Glutamatergic neuron (in vitro differentiated cells): ENCODE measurements at places on chromosomes 2 and 18. TPM values are rescaled to one million over a fixed set of nuclear protein-coding genes. Genes with fewer than 3 reads are reported as not detected.
A peak's percentile ranks its signal among the peaks of the same experiment; 100 is the strongest.

- H3K27me3 ChIP-seq: peaks cover 4% of the 10 kb centered on the region
- no peak for DNase-seq
- H3K4me1 ChIP-seq: peaks cover 44% of the 10 kb centered on the region
Observed at GRCh38 chr2:26616706-26617587, 24.2 kb downstream of the CIB4 start.

DNA sequence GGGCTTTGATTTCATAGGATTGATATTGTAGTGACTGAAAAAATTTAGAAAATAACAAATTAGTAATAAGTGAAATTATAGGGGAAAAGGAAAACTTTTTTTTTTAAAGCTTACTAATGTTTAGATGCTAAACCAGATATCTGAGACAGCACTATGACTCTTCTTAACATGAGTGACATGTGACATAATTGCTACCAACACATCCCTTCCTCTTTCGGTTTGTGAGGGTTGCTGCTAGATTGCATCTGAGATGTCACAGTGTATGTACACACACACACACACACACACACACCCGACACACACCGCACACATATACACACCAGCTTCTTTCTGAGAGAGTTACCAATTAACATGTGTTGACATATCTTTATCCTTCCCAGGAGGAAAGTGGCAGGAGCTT is 18.0 kb downstream of the RAPGEF4 start:
- no peak overlapping the region for H3K4me3 ChIP-seq
- no peak overlapping the region for H3K27ac ChIP-seq
- no peak for DNase-seq
- peaks cover 2% of the 10 kb centered on the region for H3K27me3 ChIP-seq
- no peaks in the 10 kb centered on the region for H3K4me1 ChIP-seq

DNA sequence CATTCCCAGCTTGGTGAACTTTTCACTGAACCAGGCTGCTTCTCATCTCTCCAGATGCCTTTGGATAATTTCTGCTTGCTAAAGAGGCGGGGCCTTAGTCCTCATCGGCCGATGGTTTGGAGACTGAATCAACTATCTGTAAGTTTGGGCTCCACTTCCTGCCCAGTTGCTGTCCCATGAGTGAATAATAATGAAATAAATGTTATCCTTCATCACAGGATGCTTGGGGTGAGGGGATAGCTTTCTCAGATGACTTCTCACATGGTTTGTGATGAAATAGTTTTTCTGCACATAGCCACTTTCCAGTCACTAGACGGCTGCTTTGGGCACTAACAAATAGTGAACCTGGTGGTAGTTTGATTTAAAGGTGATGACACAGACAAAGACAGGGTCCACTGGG is 376.6 kb upstream of the TRIB2 start:
- H3K4me1 ChIP-seq: no peaks in the 10 kb centered on the region
- no peak overlapping the region for H3K27ac ChIP-seq
- H3K27me3 ChIP-seq: no peaks in the 10 kb centered on the region
- no peak for DNase-seq
- H3K4me3 ChIP-seq: no peak overlapping the region
- H3K36me3 ChIP-seq: no peaks in the 10 kb centered on the region

DNA sequence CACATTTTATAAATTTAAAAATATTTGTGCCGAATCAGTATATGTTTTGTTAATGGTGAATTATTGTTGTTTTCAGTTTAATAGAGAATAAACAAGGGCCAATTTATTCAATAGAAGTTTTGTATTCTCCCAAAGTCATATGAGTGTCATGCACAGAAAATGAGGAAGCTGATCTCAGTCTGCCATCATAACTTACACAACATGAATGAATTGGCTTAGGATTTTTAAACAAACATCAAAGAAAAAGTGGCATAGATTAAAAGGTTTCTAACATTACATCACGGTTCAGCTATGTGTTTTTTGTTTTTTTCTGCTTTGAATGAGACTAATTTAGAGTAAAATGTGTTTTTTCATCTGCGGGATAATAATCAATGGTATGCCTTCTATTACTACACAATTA is 123.4 kb upstream of the CTNNA2 start:
- no peak for DNase-seq
- peaks cover 5% of the 10 kb centered on the region for H3K4me1 ChIP-seq
- H3K27me3 ChIP-seq: no peaks in the 10 kb centered on the region
- no peak overlapping the region for H3K4me3 ChIP-seq
- H3K36me3 ChIP-seq: no peaks in the 10 kb centered on the region

DNA sequence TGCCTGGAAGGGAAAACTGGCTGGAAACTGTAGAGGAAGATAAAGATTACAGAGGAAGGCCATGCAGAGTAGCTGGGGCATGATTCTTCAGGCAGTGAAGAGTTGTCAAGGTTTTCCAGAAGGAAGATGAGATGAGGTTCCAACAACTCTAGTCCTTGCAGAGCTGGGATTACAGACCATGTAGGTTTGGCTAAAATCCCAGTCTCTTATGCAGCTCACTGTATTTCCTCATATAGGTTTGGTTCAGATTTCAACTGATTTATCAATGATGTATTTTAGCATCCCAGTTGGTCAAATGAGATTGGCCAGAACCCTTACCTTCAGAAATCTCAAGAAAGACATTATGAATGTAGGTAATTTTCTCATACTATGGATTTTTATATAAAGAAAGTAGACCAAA is 16.4 kb downstream of the FAP start:
- H3K36me3 ChIP-seq: no peaks in the 10 kb centered on the region
- no peak overlapping the region for H3K4me3 ChIP-seq

GRCh38 chr2:133972786-133973185 is 281.1 kb upstream of the MGAT5 start:
- no peaks in the 10 kb centered on the region for H3K36me3 ChIP-seq
- DNase-seq: no peak
- H3K4me1 ChIP-seq: no peaks in the 10 kb centered on the region
- H3K4me3 ChIP-seq: no peak overlapping the region
- H3K27ac ChIP-seq: no peak overlapping the region
- H3K27me3 ChIP-seq: no peaks in the 10 kb centered on the region

DNA sequence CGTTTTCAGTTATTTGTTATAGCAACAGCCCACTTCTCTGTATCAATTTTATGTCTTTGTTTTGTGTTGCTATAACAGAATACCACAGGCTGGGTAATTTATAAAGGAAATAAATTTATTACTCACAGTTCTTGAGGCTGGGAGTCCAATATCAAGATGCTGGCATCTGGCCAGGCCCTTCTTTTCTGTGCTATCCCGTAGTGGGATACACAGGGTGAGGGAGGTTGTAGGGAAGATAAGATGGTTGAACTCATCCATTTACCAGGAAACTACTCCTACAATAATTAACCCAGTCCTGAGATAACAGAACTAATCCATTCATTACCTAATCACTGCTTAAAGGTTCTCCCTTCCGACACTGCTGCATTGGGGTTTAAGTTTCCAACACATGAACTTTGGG is 220.7 kb downstream of the TPGS2 start:
- H3K4me3 ChIP-seq: no peak overlapping the region
- H3K27me3 ChIP-seq: no peaks in the 10 kb centered on the region
- no peak for DNase-seq
- no peak overlapping the region for H3K27ac ChIP-seq
- no peaks in the 10 kb centered on the region for H3K4me1 ChIP-seq
- no peaks in the 10 kb centered on the region for H3K36me3 ChIP-seq

GRCh38 chr2:105257981-105258380 is 16.4 kb downstream of the GPR45 start:
- DNase-seq: no peak
- no peaks in the 10 kb centered on the region for H3K36me3 ChIP-seq
- no peak overlapping the region for H3K4me3 ChIP-seq
- H3K27ac ChIP-seq: no peak overlapping the region
- peaks cover 4% of the 10 kb centered on the region for H3K4me1 ChIP-seq
- peaks cover 2% of the 10 kb centered on the region for H3K27me3 ChIP-seq

DNA sequence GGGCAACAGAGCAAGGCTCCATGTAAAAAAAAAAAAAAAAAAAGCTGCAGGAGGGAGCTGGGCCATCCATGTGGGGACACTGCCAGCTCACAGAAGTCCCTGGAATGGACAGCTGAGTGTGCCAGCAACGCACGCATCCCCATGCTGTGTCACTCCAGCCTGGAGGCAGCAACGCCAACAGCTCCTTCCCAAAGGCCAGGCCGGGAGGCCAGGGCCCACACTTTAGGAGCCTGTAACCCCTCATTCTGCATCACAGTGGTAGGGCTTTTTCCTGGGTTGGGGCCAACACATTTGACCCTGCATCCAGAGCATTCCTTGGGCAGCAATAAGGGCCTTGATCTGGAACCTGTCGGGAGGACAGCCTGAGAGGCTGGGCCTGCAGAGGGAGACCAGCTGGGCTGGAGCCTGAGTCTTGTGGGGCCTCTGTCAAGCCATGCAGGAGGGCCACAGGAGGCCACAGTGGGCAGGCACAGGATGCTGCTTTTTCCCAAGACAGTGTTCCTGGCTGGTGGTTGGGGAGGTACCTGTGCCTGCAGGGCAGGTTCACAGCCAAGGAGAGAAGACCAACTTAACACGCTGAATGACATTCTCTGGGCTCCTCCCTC is 16.8 kb upstream of the KCNK3 start:
- peaks cover 13% of the 10 kb centered on the region for H3K36me3 ChIP-seq
- no peak overlapping the region for H3K4me3 ChIP-seq
- H3K27me3 ChIP-seq: peaks cover 15% of the 10 kb centered on the region
- no peak overlapping the region for H3K27ac ChIP-seq
- DNase-seq: no peak

- H3K4me3 ChIP-seq: no peak overlapping the region
- no peaks in the 10 kb centered on the region for H3K27me3 ChIP-seq
- H3K4me1 ChIP-seq: no peaks in the 10 kb centered on the region
- peaks cover 6% of the 10 kb centered on the region for H3K36me3 ChIP-seq
- H3K27ac ChIP-seq: no peak overlapping the region
Observed at GRCh38 chr2:75540994-75541393, 19.7 kb downstream of the EVA1A start.

GRCh38 chr2:169561364-169561763 is 12.3 kb downstream of the FASTKD1 start:
- H3K4me3 ChIP-seq: no peak overlapping the region
- H3K27me3 ChIP-seq: peaks cover 2% of the 10 kb centered on the region
- no peaks in the 10 kb centered on the region for H3K4me1 ChIP-seq
- no peak overlapping the region for H3K27ac ChIP-seq
- H3K36me3 ChIP-seq: peaks cover 5% of the 10 kb centered on the region

DNA sequence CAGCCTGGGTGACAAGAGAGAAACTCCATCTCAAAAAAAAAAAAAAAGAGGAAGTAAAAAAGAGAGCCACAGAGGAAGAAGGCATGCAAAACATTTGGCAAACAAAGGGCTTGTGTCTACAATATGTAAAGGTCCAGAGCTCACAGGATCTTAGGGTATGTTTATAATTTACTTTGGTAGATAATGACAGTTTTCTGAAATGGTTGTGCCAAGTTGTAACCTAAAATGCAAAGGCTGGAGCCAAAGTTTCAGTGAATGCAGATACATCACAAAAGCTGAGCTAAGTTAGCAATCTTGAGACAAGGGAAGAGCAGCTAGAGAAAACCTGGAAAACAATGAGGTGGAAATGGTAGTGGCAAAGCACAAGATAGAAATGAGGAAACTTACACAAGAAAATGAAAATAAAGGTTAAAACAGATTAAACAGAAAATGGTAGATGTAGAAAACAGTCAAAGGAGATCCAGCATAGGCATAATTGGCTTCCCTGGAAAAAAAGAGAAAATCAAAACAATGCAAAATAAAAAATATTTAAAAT is 77.5 kb upstream of the HK2 start:
- no peak overlapping the region for H3K4me3 ChIP-seq
- H3K4me1 ChIP-seq: no peaks in the 10 kb centered on the region
- no peaks in the 10 kb centered on the region for H3K36me3 ChIP-seq
- H3K27me3 ChIP-seq: no peaks in the 10 kb centered on the region

GRCh38 chr2:11596801-11597200 is 63.0 kb downstream of the GREB1 start:
- H3K36me3 ChIP-seq: no peaks in the 10 kb centered on the region
- no peak overlapping the region for H3K4me3 ChIP-seq
- H3K4me1 ChIP-seq: peaks cover 2% of the 10 kb centered on the region
- H3K27me3 ChIP-seq: peaks cover 5% of the 10 kb centered on the region
- H3K27ac ChIP-seq: no peak overlapping the region
- no peak for DNase-seq

- no peak overlapping the region for H3K4me3 ChIP-seq
- H3K36me3 ChIP-seq: no peaks in the 10 kb centered on the region
- DNase-seq: no peak
Observed at GRCh38 chr2:55896633-55897032, 26.9 kb downstream of the EFEMP1 start.

- H3K27me3 ChIP-seq: no peaks in the 10 kb centered on the region
- DNase-seq: no peak
- peaks cover 3% of the 10 kb centered on the region for H3K4me1 ChIP-seq
- H3K36me3 ChIP-seq: no peaks in the 10 kb centered on the region
Observed at GRCh38 chr2:167764772-167765341, 482.5 kb downstream of the STK39 start.

GRCh38 chr2:216727346-216728122 is 32.2 kb upstream of the IGFBP5 start:
- no peaks in the 10 kb centered on the region for H3K4me1 ChIP-seq
- no peak for DNase-seq
- no peak overlapping the region for H3K27ac ChIP-seq
- H3K36me3 ChIP-seq: no peaks in the 10 kb centered on the region
- H3K27me3 ChIP-seq: peaks cover 3% of the 10 kb centered on the region

- H3K4me3 ChIP-seq: no peak overlapping the region
- no peaks in the 10 kb centered on the region for H3K4me1 ChIP-seq
- no peaks in the 10 kb centered on the region for H3K36me3 ChIP-seq
- H3K27ac ChIP-seq: no peak overlapping the region
Observed at GRCh38 chr2:195818526-195818925, 161.5 kb downstream of the SLC39A10 start.

DNA sequence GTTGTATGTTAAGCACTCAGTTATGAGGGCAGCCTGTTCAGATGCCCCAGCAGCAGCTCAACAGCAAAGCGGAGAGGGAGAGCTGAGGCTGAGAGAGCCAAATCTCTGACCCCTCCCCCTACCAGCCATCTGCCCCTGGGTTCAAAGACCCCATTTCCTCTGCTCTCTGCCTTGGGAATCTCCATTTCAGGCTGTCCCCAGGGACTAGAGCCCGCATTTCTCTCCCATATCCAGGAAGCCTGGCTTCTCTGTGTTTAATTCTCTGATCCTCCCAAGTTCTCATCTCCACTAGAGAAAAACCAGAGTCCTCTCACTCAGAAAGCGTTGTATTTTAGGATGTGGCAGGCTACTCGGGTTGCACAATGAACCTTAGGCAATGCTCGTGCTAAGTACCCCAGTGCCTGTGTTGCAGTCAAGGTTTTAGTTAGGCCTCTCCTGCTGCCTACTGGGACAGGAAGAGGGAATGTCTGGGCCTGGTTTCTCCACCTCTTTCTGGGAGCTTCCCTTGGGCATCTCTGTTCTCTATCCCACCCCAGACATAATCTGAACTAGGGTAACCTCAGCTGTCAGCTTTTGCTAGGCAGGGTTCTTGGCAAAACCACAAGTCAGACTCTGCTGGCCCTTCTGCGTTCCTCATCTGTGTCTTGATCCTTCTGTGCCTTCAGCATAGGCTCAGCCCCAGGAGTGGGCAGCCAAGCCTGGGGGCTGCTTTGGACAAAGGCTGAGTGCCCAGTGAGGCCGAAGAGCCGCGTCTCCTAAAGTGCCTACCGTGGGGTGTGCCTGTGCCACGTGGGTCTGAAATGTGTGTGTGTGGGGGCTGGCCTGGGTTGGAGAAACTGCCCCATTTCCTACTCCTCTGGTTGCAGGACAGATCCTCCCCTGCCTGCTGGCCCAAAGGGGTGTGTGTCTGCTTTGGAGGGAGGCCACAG is 96.8 kb downstream of the STPG4 start:
- H3K36me3 ChIP-seq: no peaks in the 10 kb centered on the region
- H3K27ac ChIP-seq: peak overlapping the region; percentile 97
- peak overlapping the region; percentile 72 for H3K4me3 ChIP-seq

The TSHZ1 gene
- total RNA-seq: 5.3 TPM

The UPP2 gene
- total RNA-seq: not detected

The CCDC102B gene
- total RNA-seq: 8.1 TPM

The MOGAT1 gene
- total RNA-seq: not detected

The LIMS4 gene
- total RNA-seq: 0.47 TPM

The CPO gene
- total RNA-seq: not detected

The RNF144A gene
- 40.2 TPM for total RNA-seq
